Neural crest cell (in vitro differentiated cells): ENCODE measurements at places on chromosomes 1 and 21. TPM values are rescaled to one million over a fixed set of nuclear protein-coding genes. Genes with fewer than 3 reads are reported as not detected.

DNA sequence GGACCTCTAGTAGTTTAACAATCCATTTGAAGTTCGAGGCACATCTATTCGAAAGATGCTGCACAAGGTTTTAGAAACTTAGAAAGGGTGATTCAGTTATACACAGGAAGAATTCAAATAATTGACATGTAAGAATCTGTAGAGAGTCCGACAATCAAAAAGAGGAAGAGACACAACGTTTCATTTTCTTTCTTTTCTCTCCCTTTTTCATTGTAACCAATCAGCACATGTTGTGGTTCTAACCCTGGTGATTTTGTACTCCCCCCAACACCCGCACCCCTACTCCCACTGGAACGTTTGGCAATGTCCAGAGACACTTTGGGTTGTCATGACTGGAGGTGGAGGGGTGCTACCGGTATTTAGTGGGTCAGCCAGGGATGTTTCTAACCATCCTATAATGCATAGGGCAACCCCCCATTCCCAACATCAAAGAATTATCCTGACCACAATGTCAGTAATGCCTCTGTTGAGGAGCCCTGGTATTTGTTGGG, 4.9 kb downstream of the TGFB2 start:
- no peak overlapping the region for H3K27ac ChIP-seq
- no peaks in the 10 kb centered on the region for H3K36me3 ChIP-seq
- H3K27me3 ChIP-seq: peaks cover 31% of the 10 kb centered on the region
- DNase-seq: no peak
- H3K4me3 ChIP-seq: peak overlapping the region; percentile 26

GRCh38 chr1:212667223-212668139, 32.2 kb downstream of the BATF3 start:
- peaks cover 4% of the 10 kb centered on the region for H3K27me3 ChIP-seq
- peak overlapping the region; percentile 57 for H3K27ac ChIP-seq
- H3K4me1 ChIP-seq: peaks cover 26% of the 10 kb centered on the region
- no peak for DNase-seq
- peak overlapping the region; percentile 64 for H3K4me3 ChIP-seq

DNA sequence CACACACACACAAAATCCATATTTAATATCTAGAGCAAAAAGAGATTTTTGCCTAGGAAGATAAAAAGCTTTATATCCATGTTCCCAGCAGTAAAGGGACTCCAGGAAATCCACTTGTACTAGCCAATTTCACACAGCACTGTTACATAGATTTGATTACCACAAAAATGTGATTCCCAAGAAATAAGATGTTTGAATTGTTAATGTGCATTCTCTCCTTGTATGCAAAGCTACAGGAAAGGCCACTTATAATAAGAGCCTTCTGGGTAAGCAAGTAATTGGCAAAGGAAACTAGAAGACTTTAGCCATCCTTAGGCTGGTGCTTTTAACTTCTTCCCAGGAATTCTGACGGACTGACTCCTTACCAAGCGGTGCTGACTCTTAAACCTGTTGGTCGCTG, 89.3 kb downstream of the LBR start:
- no peak for DNase-seq
- no peaks in the 10 kb centered on the region for H3K36me3 ChIP-seq

DNA sequence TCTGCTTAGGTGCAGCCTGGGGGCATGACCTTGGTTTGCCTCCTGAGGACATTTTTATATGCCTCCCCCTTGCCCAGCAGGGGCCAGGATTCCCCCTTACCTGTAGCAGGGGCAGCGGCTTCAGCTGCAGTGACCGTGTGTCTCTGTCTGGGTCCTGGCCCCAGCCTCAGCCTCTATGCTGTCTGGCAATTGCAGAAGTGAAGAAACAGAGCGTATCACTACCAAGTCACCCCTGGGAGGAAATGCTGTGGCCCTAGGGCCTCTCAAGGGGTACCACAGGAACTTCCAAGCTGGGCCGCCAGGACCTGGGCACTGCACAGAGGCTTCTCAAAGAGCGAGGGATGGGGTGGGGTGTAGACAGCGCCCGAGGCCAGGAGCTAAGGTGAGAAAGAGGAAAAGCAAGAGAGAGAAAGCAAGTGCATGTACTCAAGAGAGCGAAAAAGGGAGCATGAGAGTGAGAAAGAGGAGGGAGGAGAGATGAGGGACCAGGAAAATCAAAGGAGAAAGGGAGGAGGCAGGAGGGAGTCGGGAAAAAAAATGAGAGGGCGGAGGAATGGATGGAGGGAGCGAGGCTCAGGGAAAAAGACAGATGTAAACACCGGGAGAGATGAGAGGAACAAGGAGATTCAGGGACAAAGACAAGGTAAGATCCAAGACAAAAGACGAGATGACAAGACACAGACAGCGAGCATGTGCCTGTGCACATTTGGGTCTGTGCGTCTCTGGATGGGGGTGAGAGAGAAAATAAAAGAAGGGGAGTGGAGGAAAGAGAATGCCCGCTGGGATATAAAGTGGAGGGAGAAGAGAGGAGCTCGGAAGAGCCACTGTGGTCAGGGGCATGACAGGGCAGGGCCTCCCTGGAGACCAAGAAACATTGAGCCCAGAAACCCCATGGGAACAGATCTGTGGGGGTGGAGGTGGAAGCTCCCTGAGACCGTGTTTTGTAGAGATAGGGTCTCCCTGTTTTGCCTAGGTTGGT, at the start of gene PTAFR:
Gene PTAFR, minus strand, starts transcription at position 199 of the 979 bp plus-strand sequence. CDS start 25,669 bp downstream, outside the sequence.
- no peaks in the 10 kb centered on the region for H3K27me3 ChIP-seq
- H3K27ac ChIP-seq: peak within 1 kb of the TSS; percentile 29
- H3K36me3 ChIP-seq: no peaks in the 10 kb centered on the region
- peaks cover 5% of the 10 kb centered on the region for H3K4me1 ChIP-seq
- DNase-seq: no peak

GRCh38 chr21:38307771-38308531, 51.2 kb downstream of the KCNJ15 start:
- H3K27ac ChIP-seq: no peak overlapping the region
- no peak for DNase-seq
- H3K4me3 ChIP-seq: no peak overlapping the region
- H3K4me1 ChIP-seq: peaks cover 26% of the 10 kb centered on the region

Gene KANK4
- 5.4 and 6.5 TPM in 2 replicates for total RNA-seq

GRCh38 chr21:17732306-17732705, 86.8 kb downstream of the C21orf91 start:
- no peaks in the 10 kb centered on the region for H3K4me1 ChIP-seq
- no peak overlapping the region for H3K4me3 ChIP-seq
- no peak for DNase-seq
- no peaks in the 10 kb centered on the region for H3K36me3 ChIP-seq

DNA sequence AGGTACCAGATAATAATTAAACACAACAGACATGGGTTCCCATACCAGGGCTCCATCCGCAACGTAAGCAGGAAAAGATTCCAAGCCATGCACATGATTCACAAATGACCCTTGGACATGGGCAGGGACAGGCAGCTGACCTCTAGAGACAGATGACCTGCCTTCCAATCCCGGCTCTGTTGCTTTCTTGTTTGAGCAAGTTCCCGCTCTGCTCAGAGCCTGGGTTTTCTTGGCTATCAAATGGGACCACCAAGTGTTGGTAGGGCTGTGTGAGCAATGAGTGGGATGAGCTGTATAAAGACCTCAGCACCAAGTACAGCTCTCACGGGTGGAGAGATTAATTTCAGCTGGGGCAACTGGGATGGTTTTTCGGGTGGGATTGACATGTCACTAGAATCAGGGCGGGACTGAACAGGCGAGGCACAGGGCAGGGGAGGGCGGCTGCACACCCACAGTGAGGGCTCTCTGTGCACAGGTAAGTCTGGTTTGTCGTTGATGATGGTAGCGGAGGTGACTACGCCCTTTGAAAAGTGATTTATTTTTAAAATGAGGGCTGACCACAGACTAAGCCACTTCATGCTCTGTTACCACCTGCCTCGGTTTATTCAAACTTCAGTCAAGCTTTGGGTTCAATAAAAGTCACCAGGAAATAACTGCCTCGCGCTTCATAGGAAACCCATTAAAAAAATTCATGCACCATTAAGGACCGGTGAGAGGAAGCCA, 57.5 kb upstream of the IFFO2 start:
- no peaks in the 10 kb centered on the region for H3K36me3 ChIP-seq
- peaks cover 69% of the 10 kb centered on the region for H3K4me1 ChIP-seq
- no peak overlapping the region for H3K4me3 ChIP-seq
- no peaks in the 10 kb centered on the region for H3K27me3 ChIP-seq
- DNase-seq: no peak
